Central memory CD8-positive, alpha-beta T cell (primary cell): ENCODE measurements at places on chromosomes 12 and 14.
A peak's percentile ranks its signal among the peaks of the same experiment; 100 is the strongest.

- peak; percentile 65 for DNase-seq
Observed at GRCh38 chr14:75249251-75249957, 29.2 kb upstream of the FOS start.

GRCh38 chr14:79436335-79436734 is 775.0 kb downstream of the DIO2 start:
- no peak for DNase-seq

- no peak for DNase-seq
Observed at GRCh38 chr12:62761658-62762057, 173.3 kb downstream of the PPM1H start.

GRCh38 chr12:43337571-43338444 is 214.2 kb downstream of the ADAMTS20 start:
- no peak for DNase-seq

DNA sequence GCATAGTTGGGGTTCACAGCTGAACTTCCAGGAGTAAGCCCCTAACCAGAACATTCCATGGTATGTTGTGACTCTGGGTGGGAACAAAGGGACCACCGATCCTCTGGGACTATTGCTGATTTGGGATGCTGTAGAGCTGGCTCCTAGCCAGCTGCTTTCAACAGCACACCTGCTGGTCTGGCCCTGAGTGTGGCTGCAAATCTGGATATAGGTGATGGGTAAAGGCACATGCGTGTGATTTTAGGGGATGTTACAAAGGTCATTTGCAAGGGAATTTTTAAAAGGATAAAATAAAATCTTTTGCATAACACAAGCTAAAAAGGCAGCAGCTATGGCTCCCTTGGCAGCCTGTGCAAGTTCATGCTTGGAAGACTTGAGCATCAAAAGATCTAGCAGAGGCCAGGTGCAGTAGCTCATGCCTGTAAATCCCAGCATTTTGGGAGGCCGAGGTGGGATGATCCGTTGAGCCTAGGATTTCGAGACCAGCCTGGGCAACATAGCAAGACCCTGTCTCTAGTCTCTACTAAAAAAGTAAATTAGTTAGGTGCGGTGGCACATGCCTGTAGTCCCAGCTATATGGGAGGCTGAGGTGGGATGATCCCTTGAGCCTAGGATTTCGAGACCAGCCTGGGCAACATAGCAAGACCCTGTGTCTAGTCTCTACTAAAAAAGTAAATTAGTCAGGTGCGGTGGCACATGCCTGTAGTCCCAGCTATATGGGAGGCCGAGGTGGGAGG is 1.6 kb downstream of the ALDH2 start:
- DNase-seq = no peak

GRCh38 chr12:3200032-3200617 is 122.9 kb downstream of the TSPAN9 start:
- no peak for DNase-seq

- no peak for DNase-seq
Observed at GRCh38 chr12:104164634-104165033, 26.6 kb upstream of the NFYB start.

GRCh38 chr12:80867941-80868340 is 69.8 kb downstream of the LIN7A start:
- DNase-seq = no peak

GRCh38 chr14:94293578-94293924 is 483 bp upstream of the SERPINA10 start:
- DNase-seq = no peak

GRCh38 chr12:106031761-106032622 is 106.8 kb downstream of the NUAK1 start:
- no peak for DNase-seq

- no peak for DNase-seq
Observed at GRCh38 chr12:100859063-100859627, 64.6 kb downstream of the ANO4 start.

DNA sequence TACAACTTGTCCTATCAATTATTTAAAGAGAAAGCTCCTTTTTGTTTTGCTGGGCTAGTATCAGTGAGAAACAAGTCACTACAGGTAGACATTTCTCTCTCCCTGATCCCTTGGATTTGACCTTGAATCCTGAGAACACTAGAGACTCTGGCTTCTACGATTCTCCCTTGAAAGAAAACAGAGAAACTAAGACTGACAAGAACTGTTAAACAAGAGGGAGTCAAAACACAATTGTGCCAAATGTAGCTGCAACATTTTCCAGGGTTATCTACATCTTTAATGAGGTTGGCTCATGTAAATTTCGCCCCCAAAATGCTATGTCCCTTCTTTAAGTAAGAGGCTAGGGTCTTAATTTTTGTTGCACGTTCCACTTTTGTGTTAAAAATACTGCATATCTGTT is 62.4 kb downstream of the SLC38A1 start:
- no peak for DNase-seq

DNA sequence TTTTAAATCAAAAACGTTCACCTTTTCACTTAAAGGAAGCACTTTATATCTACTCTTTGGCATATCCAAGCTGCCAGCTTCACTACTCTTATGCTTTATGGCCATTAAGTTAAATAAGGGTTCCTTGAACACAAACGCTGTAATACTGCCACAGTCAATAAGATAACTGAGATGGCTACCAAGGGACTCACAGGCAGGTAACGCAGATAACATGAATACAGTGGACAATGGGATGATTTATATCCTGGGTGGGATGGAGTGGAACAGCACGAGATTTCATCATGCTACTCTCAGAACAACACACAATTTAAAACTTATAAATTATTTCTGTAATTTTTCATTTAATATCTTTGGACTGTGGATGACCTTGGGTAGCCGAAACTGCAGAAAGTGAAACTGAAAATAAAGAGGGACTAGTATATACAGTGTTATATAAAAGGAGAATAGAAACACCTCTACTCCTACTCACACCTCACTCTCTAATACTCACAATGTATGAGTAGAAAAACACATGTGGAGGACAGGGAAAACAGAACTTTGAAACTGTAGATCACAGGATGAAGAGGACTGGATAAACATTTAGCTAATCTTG is 367.3 kb downstream of the C12orf50 start:
- no peak for DNase-seq

- no peak for DNase-seq
Observed at GRCh38 chr14:65370801-65371248, 41.7 kb upstream of the FUT8 start.

GRCh38 chr12:49784756-49785409 is 43.3 kb downstream of the NCKAP5L start:
- DNase-seq = no peak

DNA sequence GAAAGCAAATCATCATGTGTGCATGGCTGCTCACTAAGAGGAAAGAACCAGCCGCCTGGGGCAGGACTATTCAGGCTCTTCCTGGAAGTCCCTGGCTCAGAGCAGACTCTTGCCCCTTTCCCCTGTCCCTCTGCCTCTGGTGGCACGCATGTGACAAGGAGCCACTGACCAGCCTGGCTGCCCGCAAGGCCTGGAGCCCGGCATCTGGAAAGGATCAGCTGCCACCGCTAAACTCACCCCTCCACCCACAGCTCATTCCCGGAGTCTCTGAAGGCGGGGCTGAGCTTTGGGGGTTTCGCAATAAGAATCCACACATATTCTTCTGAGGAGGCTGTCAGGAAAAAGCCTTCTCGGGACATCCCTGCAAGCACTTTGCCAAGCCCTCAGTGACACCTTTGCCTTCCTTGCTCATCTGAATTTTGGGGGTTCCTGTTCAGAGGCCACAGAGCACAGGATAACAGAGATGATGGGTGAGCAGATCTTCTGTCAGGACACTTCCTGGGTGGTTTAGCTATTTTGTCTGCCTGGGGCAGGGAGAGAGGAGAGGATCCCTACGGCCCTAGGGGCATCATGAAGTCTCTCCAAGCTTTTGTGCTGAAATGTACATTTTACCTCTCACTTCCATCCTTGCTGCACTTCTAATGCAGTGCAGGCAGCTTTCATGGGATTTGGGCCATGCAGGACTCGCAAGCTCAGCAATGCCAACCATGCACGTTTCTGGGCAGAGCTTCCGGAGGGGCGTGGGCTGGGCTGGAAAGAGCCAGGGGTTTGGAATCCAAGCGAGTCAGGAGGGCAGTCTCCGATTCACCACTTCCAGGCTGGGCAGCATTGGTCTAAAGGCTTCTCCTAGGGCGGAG is 124.8 kb upstream of the MAP1LC3B2 start:
- DNase-seq = no peak

GRCh38 chr14:86902176-86902950 is 1090.6 kb downstream of the GALC start:
- no peak for DNase-seq

DNA sequence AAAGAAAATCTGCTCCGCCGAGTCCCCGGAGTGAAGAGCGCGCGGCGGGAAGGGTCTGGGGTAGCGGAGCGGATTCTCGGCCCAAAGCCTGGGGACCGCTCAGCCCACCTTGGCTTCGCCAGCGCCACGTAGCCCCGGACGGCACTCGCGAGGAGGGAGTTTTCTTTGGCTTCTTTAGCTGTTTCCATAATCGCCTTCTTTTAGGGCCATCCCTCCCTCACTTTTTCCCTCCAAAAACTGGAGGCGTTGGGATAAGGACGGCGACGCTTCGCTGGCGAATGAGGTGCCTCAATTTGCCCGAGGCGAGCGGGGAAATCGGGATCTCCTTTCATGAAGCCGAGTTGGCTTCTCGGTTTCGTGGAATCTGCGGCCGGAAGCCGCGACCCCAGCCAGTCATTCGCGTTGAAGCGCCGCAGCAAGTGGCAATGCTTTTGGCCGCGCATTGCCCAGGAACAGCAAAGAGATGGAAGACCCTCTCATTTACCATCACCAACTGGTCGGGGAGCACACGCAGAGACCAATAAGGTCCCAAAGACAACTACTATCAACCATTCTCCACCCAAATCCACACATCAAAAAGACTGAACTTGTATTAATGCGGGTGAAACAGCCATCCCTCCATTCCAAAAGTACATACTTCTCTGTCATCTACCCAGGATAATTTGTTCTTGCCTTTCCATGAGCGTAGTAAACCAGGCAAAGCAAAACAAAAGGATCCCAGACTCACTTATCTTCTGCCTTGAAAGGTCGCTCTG is 8.4 kb upstream of the SIX1 start:
- DNase-seq = no peak

- DNase-seq = no peak
Observed at GRCh38 chr12:103520686-103521215, 25.0 kb upstream of the C12orf42 start.

DNA sequence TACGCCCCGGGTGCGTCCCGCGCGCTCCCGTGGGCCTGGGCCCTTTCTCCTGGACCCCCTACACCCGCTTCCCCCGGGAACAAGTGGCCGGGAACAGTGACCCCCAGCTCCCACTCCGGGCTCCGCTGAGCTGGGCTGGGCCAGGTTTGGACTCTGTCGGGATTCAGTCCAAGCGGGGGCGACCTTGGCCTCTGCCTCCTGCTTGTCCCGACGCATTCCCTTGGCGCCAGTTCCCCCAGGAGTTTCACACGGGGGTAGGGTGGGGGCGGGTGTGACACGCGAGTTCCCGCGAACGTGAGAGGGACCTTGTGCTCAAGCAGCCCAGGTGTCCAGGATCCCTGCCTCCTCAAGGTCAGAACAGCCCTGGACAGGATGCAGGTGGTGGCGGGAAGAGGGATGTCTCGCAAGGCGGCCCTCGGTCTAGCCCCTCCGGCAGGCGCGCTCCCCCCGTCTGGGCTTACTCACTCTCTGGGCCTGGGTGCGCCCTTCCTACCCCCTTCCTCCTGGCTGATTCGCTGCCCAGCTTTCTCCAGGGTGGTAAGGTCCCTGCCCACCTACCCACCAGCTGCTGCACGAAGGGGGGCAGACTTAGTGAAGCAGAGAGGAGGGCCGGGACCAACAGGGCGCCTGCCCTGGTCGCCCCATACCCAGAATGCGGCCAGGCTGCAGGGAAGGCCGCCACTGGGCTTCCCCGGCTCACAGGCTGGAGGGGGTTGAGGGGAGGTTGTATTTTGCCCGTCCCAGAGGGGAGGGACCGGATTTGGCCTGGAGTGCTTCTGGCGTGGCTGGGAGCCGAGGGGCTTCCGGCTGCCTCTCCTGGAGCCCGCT is 862 bp downstream of the CRIP2 start:
- no peak for DNase-seq

DNA sequence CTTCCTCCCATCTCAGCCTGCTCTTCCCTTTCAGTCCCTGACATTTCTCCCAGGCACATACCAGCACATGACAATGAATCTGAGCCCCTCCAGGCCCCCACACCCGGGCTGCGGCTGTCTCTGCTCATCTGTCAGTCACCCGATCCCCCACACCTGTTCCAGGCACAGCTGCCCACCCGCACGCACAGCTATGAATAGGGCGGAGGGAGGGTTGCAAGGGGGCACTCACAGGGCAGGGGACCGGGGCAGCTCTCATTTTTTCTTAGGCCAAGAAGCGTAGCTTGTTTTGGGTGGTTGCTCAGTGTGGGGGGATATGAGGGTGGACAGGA is 43.7 kb upstream of the TSPAN9 start:
- DNase-seq = no peak

DNA sequence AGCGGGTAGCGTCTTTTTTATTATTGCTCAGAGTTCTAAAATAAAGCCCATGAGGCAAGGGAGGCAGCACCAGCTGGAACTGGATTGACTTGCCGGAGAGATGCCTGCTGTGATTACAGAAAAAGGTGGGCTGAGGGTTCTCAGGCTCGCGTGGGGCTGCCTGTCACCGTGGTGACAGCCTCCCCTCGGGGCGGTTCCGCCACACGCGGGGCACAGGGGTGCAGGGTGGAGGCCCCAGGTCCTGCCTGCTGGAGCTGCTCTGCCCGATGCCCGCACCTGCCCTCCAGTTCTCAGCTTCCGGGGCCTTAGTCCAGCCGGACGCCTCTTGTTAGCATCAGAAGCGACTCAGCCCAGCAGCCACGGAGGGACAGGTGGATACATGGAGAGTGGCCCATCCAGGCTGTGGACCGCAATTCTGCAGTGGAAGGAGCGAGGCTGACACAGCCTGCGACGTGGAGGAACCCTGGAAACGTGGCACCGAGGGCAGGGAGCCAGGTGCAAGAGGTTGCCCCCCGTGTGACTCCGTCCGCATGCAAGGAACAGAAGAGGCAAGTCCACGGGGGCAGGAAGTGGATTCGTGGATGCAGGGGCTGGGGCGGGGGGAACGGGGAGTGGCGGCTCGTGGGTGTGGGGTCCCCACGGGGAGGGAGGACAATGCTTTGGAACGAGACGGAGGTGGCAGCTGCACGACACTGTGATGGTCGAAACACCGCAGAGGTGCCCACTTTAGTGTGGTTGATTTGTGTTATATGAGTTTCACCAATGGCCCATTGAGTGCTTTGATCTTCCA is 79.5 kb downstream of the GALNT9 start:
- no peak for DNase-seq

DNA sequence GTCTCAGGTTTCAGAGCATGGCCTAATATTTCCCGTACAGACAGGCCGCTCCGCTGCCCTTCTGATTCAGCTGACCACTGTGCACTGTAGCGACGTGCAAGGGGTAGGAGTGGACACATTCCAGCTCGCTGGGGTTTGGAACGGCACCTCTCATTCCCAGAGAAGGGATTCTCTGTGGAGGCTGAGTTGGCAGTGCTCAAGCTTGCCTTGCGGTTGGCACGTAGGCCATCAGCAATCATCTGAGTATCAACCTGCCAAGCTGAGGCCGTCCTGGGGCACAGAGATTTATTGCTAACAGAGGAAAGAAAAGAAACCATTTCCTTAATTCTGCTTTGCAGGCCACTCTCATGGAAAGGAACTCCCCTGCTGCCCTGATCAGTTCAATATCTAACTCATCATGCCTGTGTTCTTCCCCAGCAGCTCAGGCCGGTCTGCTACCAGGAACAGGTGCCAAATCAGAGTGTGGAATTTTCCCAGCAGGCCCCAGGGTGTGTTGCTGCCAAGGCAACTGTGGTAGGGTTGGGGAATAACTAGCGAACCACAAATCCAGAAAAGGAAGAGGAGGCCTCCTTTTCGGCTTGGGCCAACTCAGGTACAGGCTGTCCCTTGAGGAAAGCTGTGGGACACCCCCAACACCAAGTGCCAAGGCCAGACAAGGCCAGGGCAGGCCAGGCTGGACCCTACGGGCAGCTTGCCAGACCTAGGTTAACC is 92.5 kb downstream of the SSPN start:
- no peak for DNase-seq
